ENCODE measurements at places on chromosomes 11 and 22.

DNA sequence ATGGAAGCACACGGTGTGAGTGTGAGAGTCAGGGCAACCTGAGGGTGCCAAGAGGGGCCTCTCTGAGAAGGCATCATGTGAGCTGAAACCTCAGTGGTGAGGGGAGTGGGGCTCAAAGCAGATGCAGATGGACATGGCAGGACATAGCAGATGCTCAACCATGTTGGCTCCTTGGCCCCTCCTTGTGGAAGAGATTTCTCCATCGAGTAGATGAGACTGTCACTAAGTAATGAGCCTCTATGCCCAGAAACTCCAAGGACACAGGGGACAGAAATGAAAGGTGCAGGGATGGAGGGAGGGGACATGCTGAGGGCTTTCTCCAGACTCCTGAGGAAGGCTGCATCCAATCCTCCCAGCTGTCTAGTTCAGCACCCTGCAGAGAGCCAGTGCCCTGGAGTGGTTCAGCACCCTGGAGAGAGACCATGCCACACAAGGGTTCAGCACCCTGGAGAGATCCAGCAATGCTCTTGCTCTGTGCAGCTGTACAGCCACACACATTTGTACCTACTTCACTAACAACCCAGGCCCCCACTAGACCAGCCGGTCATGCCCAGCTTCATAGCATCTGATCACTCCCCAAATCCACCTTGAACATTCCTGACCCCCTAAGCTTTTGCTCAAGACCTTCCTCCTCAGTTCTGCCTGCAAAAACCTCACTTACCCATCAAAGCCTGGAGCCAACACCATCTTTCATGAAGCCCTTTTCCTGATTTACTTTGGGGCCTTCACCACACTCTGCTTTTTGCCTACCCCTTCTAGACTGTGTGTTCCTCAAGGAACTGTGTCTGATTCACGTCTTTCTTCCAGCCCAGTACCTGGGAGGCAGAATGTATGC, 252.0 kb downstream of the CTTN start:
- peak; percentile 52 for DNase-seq

GRCh38 chr11:15638386-15638787, 523.7 kb downstream of the INSC start:
- no peak for DNase-seq

- DNase-seq: no peak
Observed at GRCh38 chr11:14625586-14626205, 17.9 kb upstream of the PDE3B start.

GRCh38 chr22:39917776-39918495, 17.1 kb downstream of the GRAP2 start:
- DNase-seq: no peak

- DNase-seq: no peak
Observed at GRCh38 chr11:86594746-86595145, 77.7 kb downstream of the ME3 start.

- DNase-seq: no peak
Observed at GRCh38 chr11:109048098-109048497, 373.9 kb upstream of the C11orf87 start.

GRCh38 chr11:131470216-131470925, 100.0 kb downstream of the NTM start:
- no peak for DNase-seq

DNA sequence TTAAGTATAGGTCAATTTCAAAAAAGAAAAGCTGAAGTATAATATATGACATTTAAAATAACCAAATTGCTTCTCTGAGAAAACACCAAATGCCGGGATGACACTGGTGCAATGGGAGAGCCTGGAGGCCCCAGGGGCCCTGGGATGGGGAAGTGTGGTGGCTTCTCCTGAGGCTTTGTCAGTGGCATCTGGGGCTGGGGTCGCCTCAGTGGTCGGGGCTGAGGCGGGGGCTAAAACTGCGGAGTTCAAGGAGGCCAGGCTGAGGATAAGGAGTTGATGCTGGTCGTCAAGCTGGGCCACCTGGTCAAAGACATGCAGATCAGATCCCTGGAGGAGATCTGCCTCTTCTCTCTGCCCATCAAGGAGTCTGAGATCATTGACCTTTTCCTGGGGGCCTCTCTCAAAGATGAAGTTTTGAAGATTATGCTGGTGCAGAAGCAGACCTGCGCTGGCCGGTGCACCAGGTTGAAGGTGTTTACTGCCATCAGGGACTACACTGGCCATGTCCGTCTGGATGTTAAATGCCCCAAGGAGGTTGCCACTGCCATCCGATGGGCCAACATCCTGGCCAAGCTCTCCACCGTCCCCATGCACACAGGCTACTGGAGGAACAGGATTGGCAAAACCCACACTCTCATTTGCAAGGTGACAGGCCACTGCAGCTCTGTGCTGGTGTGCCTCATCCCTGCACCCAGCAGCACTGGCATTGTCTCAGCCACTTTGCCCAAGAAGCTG, 660.1 kb upstream of the CCDC179 start:
- DNase-seq: no peak

DNA sequence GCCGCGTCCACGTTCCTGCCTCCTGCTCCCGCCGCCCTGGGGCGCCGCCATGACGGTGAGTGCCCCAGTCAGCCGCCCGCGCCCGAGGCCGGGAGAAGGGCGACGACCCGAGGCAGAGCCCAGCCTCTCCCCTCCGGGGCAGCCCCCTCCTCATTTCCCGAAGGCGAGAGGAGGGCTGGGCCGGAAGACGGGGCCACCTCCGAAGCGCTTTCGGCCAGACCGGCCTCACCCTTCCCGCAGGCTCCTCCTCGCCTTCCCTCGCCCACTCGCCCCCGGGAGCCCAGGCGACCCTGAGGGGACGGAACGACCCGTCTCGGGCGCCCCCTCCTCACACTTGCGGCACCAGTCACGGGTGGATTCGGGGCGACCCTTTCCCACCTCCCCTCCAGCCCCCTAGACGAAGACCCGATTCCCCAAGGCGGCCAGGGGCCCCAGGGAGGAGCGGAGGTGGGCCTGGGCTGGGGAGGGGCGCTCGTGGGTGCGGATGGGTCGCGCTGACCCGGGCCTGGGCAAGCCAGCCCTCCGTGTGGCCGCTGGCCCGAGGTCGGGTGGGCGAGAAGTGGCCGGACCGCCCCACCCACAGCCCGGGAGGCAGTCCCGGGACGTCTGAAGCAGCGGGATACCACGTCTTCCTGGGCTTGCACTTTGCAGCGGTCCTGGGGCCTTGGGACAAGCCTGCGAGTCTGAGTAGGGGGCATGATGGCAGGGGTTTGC, 49.7 kb downstream of the TRIOBP start:
- no peak for DNase-seq

- DNase-seq: no peak
Observed at GRCh38 chr11:120020981-120021380, 116.9 kb downstream of the TRIM29 start.

GRCh38 chr11:47514825-47515647, 37.9 kb downstream of the CELF1 start:
- peak; percentile 24 for DNase-seq

- DNase-seq: no peak
Observed at GRCh38 chr11:21059879-21060278, 390.5 kb downstream of the NELL1 start.

DNA sequence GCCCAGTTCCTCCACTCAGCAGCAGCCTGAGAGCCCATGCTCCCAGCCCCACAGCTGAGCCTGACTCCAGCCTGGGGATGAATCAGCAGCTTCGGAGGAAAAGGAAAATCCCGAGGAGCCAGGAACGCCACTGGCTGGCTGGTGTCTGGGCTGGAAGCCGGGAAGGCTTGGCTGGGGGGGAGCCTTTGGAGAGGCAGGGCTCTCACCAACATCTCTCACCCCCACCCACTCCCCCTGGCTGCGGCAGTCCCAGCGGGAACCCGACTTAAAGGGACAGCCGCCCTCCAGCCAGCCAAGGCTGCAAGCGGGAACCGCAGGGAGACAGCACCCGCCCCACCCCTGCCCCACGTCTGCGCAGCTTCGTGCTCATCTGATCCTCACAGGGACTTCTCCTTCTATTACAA, 28.4 kb downstream of the KIAA0930 start:
- no peak for DNase-seq

DNA sequence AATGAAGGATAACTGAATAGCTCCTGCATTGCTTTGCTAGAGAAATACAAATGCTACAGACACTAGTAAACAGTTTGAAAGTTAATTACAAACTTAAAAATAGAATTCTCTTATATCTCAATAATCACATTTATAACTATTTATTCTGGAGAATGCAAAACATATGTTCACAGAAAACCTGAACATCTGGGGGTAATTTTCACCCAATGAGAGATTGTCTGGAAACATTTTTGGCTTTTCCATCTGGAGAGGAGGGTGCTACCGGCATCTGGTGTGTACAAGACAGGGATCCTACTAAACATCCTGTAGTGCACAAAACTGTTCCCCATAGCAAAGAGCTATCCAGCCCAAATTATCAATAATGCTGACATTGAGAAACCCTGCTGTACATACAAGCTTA, 378.4 kb upstream of the CHORDC1 start:
- no peak for DNase-seq

GRCh38 chr22:17267661-17268330, 48.6 kb upstream of the ADA2 start:
- no peak for DNase-seq

DNA sequence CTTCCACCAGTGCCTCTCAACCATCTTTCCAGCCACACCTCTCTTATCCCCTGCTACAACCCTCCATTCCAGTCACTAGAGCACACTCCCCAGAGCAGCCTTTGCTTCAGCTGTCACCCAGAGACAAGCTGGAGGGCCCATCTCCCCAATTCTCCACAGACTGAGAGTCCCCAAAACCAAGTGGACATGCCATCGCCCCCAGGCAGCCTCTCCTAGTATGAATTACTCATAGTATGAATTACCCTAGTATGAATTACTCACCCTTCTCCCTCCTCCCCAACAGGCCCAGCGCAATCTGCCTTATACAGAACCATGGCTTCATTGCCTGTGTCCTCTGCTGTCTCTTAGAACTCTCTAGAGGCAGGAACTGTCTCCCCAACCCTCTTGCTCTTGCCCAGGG, 24.8 kb downstream of the MYH9 start:
- no peak for DNase-seq

GRCh38 chr11:18056561-18057181, 10.6 kb upstream of the TPH1 start:
- DNase-seq: no peak

GRCh38 chr11:18540207-18541009, 13.7 kb upstream of the TSG101 start:
- DNase-seq: no peak

- no peak for DNase-seq
Observed at GRCh38 chr22:32680895-32681294, 120.6 kb upstream of the TIMP3 start.

DNA sequence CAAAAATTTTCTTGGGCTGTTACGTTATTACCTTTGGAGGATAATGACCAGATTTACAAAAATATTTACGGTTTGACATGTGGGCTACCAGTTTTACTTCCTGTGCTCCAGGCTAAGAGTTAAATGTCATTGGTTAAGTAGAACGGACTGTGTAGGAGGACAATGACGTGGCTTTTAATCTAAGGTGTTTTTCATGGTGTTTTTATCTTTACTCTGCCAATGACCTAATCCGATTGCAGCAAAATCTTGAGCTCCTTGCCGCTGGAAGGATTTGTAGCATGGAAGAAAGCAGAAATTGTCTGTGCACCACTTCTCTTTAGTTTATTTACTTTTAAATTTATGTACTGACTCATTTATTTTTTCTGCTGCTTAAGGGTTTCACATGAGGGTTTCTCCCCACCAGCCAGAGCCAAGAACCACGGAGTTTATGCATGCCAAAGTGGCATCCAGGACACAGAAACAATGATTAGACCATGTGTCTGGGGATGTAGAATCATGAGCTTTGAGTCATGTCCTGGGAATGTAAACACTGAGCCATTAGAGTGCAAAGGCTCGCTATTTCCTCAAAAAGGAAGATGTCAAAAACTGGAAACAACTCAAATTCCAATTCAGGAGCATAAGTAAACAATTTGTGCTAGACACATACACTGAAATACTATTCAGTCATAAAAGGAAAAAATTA, 1.9 kb upstream of the CARD16 start:
- DNase-seq: no peak

DNA sequence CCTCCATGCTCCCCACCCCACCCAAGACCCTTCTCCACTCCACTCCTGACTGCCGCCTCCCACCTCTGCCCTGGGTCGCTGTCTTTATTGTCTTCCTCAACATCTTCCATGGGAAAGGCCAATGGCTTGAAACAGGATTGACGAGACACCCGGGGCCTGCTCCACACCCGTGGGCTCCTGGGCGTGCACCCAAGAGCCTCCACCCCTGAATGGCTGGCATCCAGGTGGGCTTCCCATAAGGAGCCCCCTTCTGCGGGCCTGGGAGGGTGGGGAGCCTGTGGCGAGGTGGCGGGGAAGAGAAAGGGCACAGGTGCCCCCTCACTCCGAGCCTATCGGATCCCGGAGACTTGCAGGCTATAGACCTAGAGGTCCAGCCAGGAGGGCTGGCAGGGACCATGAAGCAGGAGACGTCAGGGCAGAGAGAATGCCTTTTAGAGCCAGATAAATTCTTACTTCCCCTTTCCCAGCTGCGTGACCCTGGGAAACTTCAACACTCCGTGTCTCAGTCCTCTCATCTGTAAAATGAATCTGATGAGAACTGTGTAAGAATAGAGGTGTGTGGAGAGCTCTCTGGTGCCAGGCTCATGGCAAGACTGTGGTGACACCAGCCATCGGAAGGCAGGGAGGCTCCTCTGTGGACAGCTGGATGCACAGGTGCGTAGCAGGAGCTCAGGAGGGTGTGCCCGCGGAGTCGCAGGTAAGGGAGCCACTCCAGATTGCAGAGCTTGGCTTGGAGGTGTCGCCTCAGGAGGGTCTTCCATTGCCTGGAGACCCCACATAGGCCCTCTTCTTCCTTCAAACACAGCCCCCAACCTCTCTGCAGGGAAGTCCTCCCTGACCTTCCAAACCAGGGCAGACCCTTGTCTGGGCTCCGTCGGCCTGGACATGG, 53.9 kb downstream of the SMIM38 start:
- no peak for DNase-seq

- no peak for DNase-seq
Observed at GRCh38 chr11:66766681-66767080, 37.7 kb upstream of the SPTBN2 start.

DNA sequence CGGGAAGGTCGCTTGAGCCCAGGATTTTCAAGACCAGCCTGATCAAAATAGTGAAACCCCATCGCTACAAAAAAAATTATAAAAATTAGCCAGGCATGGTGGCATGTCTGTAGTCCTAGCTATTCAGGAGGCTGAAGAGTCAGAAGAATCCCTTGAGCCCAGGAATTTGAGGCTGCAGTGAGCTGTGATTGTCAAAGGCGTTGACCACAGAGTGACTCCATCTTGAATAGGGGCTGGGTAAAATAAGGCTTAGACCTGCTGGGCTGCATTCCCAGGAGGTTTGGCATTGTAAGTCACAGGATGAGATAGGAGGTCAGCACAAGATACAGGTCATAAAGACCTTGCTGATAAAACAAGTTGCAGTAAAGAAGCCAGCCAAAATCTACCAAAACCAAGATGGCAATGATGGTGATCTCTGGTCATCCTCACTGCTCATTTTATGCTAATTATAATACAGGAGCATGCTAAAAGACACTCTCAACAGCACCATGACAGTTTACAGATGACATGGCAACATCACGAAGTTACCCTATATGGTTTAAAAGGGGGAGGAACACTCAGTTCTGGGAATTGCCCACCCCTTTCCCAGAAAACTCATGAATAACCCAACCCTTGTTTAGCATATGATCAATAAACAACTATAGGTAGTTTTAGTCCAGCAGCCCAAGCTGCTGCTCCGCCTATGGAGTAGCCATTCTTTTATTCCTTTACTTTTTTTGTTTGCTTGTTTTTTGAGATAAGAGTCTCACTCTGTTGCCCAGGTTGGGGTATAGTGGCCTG, 2.8 kb upstream of the RDX start:
- DNase-seq: no peak

GRCh38 chr11:116986521-116987105, 111.6 kb downstream of the SIK3 start:
- no peak for DNase-seq

- no peak for DNase-seq
Observed at GRCh38 chr11:86918496-86918895, 36.7 kb downstream of the FZD4 start.

All from activated CD4-positive, alpha-beta memory T cell treated with anti-CD3 and anti-CD28 coated beads, Interleukin-2, amount 10 ng/mL, durations not matched to agents 7 days and 5 days (primary cell).